Esophagus squamous epithelium (tissue), 5 donors: ENCODE measurements at places on chromosomes 6 and 20.

- no peak for DNase-seq
These were observed 174.8 kb downstream of the IBTK start for GRCh38 chr6:82072751-82073150.

DNA sequence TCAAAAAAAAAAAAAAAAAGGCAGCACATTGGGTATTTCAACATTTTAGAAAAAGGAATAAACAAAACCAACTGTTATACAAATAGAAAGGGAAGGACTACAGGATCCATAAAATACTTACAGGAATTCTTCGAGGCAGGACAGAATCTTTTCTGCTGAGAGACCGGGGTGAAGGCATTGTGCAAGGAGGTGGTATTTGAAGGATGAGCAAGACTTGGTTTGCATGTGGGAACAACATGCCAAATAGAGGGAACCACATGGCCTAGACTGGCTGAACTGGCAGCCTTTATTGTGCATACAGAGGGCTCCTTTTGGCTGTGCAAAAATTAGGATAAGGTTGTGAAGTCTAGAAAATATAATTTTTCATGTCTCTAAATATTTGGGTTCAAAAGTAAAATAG, 62.9 kb downstream of the SCAND1 start:
- no peak for DNase-seq

DNA sequence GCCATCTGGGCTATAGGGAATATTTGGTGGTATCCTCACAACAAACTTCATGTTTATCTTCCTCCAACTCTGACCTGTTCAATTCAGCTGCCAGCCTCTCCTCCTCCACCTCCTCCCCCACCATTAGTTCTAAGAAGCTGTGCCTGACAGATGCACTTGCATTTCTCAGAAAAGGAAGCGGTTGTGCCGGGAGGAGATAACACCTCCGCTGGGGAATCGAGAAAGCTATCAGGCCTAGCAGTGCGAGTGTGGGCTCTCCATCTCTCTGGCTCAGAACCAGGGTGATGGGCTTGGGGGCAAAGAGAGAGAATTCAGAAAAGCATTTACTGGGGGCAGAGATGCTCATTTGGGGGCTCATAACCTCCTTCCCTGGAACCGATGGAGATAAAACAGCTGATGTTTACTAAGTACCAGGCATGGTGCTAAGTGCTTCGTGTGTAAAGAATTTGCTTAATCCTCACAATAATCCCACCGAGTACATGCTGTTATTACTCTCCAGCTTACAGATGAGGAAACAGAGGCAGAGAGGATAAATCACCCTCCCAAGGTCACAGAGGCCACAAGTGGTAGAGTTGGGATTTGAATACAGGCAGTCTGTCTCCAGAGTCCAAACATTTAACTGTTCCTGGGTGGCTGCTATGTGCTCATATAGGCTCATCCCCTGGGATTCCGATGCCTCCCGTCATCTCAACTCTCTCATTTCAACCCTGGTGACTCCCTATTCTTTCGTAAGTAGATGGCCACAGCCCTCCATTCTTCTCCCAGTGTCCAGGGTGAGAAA, 38.3 kb downstream of the COX4I2 start:
- no peak for DNase-seq

DNA sequence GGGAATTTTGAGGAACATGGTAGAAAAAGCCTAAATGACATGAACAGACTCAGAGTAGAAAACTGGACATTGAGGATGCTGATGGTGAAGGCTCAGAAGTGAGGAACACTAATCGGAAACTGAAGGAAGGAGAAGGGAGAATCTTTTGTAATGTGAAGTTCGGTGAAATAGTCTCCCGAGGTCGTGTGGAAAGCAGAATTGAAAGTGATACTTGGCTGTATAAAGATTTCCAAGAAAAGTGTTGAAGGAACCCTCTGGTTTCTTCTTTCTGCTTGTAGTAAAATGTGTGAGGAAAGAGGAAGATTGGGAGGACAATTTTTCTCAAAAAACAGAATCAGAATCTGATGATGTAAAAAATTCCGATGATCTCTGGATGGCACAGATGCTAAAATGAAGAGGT, 115.4 kb downstream of the LAMP5 start:
- DNase-seq, result no peak

DNA sequence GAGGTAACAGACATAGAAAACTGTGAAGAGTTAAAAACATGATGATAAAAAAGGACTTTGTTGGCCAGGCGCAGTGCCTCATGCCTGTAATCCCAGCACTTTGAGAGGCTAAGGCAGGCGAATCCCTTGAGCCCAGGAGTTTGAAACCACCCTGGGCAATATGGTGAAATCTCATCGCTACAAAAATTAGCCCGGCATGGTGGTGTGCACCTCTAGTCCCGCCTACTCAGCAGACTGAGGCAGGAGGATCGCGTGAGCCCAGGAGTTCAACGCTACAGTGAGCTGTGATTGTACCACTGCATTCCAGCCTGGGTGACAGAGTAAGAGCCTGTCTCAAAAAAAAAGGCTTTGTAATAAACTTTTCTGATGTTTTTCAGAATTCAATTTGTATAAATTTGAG, 60.1 kb downstream of the GFOD1 start:
- DNase-seq, result no peak

- DNase-seq, result no peak
These were observed 145.6 kb upstream of the ID4 start for GRCh38 chr6:19691465-19692167.

DNA sequence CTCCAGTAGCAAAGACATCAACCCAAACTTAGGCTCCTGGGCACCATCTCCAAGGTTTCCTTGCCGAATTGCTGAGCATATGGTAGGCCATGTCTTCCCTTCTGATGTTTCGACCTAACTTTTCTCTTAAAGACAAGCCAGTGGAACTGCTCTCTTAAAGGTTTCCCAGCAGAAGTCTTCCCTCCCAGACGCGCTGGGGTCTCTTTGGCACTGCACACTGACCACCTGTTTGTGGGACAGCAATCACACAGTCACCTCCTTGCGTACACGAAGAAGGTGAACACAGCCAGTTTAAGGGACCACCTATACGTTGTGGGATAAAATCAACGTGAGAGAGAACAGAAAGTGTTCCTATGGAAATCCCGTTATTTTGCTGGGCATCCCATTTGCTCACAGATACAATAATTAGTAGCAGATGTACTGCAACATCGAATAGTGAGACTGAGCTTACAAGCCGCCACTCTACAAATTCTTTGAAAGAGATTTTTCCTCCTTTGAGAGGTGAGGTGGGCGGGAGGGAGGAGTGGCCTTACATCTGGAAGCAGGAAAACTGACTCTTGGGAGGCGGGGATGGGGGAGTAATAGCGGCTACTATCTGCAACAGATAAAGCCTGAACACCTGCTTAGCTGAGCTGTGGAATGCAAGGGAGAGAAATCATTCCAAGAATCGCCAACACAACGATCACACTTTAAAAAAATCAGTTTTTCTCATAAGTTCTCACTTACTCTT, 9.9 kb downstream of the GRIK2 start:
- DNase-seq, result no peak

- no peak for DNase-seq
These were observed 36.4 kb upstream of the RPN2 start for GRCh38 chr20:37142708-37143107.

DNA sequence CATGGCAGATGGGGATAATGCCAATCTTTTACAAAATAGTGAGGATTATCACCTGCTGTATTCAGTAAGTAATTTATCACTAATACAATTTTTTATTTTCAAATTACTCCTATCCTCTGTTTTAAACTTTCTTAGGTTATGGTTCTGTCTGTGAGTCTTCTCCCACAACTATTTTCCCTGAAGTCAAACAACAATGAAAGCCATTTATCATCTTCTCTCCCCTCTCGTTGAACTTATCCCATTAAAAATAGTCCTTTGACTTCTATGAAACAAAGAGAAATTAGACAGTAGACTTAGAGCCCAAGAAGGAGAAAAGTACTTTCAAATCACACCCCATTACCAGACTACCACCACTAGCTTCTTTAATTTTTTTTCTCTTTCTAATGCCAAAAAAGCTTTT, 147.7 kb downstream of the SIM1 start:
- DNase-seq, result no peak

DNA sequence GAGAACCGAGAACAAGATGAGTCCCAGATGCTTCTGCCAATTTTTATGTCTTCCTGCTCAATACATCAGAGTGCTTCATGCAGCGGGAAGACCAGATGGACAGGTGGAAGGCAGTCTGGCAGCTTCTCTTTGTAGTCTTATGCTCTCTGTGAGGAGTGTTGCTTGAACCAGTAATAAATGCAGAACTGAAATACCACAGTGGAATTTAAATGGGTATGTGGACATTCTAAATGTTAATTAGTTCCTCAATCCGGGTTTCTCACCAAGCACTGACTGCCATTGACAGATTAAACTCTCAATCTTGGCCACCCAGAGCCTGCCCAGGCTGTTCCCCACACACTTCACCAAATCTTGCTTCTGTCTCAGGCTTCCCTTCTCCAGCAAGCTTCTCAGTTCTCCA, 695.5 kb upstream of the CHD6 start:
- DNase-seq, result no peak

GRCh38 chr20:18676396-18676795, 88.5 kb downstream of the DTD1 start:
- DNase-seq, result no peak
